Activated CD4-positive, alpha-beta T cell treated with anti-CD3 and anti-CD28 coated beads, Interleukin-2, Interleukin-6, amounts not matched to agents 100 ng/mL and 50 ng/mL, durations not matched to agents 16 hours and 8 hours (primary cell): ENCODE measurements at places on chromosomes 4 and X.
A peak's percentile ranks its signal among the peaks of the same experiment; 100 is the strongest.

GRCh38 chr4:76214177-76214675, 602 bp upstream of the SCARB2 start:
- no peak for DNase-seq

GRCh38 chr4:22802876-22803275, 110.1 kb downstream of the GBA3 start:
- DNase-seq: no peak

DNA sequence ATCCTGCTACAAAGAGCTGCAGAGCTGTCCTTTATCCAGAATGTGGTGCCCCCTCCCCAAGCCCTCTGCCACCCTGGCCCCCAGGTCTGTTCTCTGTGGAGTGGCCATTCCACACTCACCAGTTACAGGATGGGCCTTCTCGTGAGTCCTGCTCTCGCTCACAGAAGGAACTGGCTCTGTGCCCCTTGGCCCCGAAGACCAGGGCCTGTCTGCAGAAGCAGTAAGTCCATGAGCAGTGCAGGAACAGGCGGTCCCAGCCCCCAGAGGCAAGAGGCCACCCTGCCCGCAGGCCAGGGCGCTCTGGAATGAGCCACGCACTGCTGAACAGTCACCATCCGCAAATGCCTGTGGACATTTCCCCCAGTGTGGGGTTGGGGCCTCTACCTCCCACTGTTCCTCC, 92.2 kb downstream of the DCTD start:
- DNase-seq: no peak

DNA sequence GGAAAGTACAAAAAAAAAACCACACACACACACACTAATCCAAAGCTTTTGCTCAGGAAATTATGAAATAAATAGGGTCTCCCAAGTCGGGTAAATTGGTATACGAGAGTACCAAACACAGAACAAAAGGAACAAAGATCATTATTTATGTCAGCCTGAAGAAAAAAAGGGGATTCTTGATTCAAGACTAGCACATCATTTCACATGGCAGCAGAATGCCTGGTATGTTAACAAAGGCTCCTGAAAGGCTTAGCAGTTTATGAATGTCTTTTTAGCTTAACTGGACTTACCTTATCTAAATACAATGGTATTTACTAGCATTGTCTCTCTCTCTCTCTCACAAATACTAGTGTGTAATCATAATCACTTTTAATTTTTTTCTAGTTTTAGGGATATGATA, 11.3 kb downstream of the RAP2C start:
- no peak for DNase-seq

DNA sequence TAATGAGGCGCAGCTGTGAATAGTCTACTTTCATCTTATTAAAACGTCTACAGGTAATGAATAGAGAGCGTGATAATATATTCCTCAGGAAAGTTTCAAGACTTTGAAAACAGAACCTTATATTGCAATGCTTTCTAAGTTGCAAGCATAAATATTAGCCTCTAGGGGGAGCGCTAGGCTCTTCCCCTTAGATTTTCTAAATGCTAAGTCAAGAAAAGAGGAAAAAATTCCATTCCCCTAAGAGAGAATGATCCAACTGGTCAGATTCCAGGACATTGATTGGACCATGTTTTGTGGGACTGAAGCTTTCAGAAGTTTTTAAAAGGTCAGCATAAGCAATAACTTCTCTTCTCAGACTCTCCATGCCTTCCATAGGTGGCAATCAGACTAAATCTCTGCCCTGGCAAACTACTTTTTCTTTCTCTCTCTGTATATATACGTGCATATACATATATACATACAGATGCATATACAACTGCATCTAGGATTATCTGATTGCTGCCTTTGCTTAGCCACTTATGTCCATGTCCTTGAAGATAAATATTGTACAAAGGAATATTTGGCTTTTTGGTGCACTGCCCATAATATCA, 492.9 kb downstream of the INPP4B start:
- DNase-seq: peak; percentile 43

- DNase-seq: no peak
Observed at GRCh38 chr4:157514711-157515110, 294.2 kb downstream of the GRIA2 start.
